ENCODE measurements at places on chromosomes 6 and 20. TPM values are rescaled to one million over a fixed set of nuclear protein-coding genes. Genes with fewer than 3 reads are reported as not detected.

Gene WFDC12
- total RNA-seq = not detected

- no peak overlapping the region for H3K27ac ChIP-seq
- no peak for DNase-seq
- H3K4me3 ChIP-seq = no peak overlapping the region
- H3K27me3 ChIP-seq = no peaks in the 10 kb centered on the region
These were observed 40.2 kb upstream of the INSM1 start for GRCh38 chr20:20327746-20328145.

DNA sequence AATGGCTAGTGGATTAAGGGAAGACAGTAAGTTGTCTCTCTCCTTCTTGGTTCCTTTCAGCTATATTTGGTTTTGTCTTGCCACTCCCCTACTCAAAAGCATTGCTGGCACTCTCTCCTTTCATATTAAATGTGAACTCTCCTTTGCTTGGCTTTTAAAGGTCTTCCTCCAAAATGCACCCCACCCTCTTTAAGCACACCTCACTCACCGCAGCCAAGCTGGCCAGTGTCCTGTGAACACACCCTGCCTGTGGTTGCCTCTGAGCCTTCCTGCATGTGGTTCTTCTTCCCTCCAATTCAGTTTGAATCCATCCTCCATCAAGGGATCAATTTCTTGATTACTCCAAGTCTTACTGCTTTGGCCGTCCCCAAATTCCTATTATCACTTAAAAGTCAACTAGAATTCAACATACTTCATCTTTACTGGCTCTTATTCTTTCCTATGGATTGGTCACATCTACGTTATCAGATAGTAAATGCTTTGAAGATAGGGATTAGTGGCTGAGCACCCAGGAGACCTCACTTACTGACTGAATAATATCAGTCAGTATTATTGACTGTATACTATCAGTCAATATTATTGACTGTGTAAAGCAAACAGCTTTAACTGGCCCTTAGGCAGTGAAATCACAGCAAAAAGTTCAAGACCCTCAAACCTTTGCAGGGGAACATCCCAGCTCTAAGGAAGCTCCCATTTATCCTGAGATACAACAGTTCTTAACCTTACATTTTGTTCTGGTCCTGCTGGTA is 41.6 kb upstream of the SPDEF start:
- peaks cover 6% of the 10 kb centered on the region for H3K4me1 ChIP-seq
- H3K4me3 ChIP-seq = no peak overlapping the region
- H3K27me3 ChIP-seq = no peaks in the 10 kb centered on the region
- H3K27ac ChIP-seq = no peak overlapping the region
- peaks cover 29% of the 10 kb centered on the region for H3K36me3 ChIP-seq
- no peak for DNase-seq

DNA sequence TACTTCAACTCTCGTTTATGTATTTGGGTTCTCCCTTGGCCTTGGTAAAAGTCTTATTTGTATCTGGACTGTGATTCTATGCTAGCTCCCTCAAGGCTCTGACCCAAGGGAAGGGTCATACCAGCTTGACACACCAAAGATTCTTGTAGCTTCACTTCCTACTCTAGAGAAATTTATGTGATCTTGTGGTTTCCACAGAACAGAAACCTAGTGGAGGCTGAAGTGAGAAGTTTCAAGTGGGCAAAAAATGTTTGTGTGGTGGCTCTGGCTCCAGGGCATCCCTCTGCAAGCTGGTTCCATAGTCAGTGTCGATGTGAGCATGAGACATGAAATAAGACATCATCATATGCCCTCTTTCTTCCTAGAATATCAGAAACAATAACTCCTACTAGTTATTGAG is 48.1 kb upstream of the TNFRSF21 start:
- no peak overlapping the region for H3K27ac ChIP-seq
- H3K36me3 ChIP-seq = no peaks in the 10 kb centered on the region
- H3K4me3 ChIP-seq = no peak overlapping the region
- no peak for DNase-seq
